ENCODE measurements at places on chromosomes 5 and 9.

DNA sequence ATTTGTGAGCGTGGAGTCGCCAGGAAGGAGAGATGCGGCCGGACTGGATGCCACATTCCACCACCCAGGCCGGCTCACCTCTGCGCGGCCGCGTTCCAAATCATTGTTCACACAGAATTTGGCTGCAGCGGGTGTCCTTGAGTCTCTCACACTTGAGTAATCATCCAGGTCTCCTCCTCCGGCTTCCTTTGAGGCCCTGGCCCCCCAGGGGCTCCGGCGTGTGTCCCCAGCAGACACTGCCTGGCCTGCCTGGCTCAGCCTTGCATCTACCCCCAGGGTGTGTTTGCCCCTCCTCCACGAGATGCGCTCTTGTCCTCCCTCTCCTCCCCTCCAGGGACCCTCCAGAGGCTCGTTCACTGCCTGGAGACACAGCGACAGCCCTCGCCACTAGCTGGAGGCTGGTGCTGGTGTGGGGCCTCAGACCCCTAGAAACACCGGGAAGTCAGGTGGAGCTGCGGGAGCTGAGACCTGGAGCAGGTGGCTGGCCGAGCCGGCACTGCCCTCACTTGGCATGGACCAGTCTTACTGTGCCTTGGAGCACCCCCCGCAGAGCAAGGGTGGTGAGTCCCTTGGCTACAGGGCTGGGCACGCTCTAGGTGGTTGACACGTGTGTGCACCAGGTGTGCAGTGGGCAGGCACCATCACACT is 7.0 kb upstream of the SLC9A3 start:
- DNase-seq = no peak

GRCh38 chr5:32462618-32463017 is 18.1 kb upstream of the ZFR start:
- DNase-seq = peak; percentile 18

- no peak for DNase-seq
Observed at GRCh38 chr5:132259069-132259851, 1.8 kb downstream of the PDLIM4 start.

DNA sequence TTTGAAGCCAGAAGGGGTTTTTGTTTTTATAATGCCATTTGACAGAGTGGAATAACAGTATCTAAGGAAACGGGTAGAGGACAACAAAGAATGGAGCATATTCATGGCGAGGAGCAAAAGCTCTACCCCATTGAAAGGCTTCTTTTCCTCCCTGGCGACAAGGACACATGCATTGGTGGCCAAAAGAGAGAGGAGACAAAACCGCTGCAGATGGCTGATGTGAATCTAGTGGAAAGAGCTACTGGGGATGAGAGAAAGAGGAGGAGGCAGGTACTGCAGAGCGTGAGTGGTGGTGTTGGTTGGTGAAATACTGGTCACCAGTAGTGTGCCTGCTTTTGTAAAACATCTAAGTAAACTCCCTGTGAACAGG is 491 bp downstream of the APC start:
- DNase-seq = no peak

- DNase-seq = no peak
Observed at GRCh38 chr9:15670246-15670645, 117.4 kb downstream of the CCDC171 start.

- no peak for DNase-seq
Observed at GRCh38 chr5:73426034-73426433, 22.5 kb downstream of the FOXD1 start.

GRCh38 chr9:128718475-128718874 is 5.5 kb downstream of the ZDHHC12 start:
- no peak for DNase-seq

- DNase-seq = no peak
Observed at GRCh38 chr9:134378901-134379338, 52.7 kb downstream of the RXRA start.

- DNase-seq = no peak
Observed at GRCh38 chr5:64818245-64818644, 49.5 kb downstream of the CWC27 start.

GRCh38 chr5:60701321-60701968 is 1.5 kb upstream of the DEPDC1B start:
- DNase-seq = no peak

- no peak for DNase-seq
Observed at GRCh38 chr9:22108581-22109370, 99.7 kb upstream of the CDKN2B start.

GRCh38 chr5:57193757-57194413 is 20.0 kb downstream of the GPBP1 start:
- DNase-seq = no peak
